ENCODE measurements at places on chromosomes 6 and 20. TPM values are rescaled to one million over a fixed set of nuclear protein-coding genes. Genes with fewer than 3 reads are reported as not detected.

GRCh38 chr20:5621305-5621704, 128.9 kb upstream of the SHLD1 start:
- DNase-seq = peak; percentile 67
- H3K4me3 ChIP-seq = no peak overlapping the region
- H3K36me3 ChIP-seq = no peaks in the 10 kb centered on the region
- H3K4me1 ChIP-seq = no peaks in the 10 kb centered on the region

- H3K4me1 ChIP-seq = peaks cover 6% of the 10 kb centered on the region
- no peaks in the 10 kb centered on the region for H3K27me3 ChIP-seq
- no peaks in the 10 kb centered on the region for H3K36me3 ChIP-seq
- DNase-seq = peak; percentile 93
- peak overlapping the region; percentile 97 for H3K27ac ChIP-seq
- peak overlapping the region; percentile 69 for H3K4me3 ChIP-seq
Observed at GRCh38 chr6:26216886-26217713, 129.9 kb downstream of the HFE start.

DNA sequence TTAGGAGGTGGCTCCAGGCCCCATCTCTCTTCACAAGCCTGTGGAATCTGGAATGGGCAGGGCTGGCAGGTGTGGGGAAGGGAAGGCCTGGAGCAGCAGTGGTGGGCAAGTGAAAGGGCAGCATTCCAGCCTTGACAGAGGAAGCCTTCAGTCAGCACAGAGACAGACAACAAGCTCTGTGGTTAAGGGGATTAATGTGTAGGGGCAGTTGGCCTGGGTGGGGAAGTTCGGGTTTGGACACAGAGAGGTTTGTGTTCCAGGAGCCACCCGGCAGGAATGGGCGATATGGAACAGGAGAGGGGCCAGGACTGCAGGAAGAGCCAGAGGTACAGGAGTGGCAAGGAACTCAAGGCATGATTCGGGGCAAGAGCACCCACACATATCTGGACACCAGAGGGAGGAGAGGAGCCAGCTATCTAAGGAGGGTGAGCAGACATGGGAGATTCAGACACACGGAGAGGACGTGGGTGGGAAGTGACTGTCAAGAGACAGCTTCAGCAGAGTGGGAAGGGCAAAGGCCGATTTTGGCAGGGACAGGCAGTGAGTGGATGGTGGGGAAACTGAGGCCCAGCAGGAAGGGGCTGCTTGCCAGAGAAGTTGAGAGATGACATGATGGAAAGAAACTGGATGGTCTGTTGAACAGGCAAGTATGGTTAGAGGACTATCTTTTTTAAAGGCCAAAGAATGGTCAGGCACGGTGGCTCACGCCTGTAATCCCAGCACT, 2.5 kb upstream of the SLC44A4 start:
- no peak for DNase-seq
- no peaks in the 10 kb centered on the region for H3K4me1 ChIP-seq
- peaks cover 56% of the 10 kb centered on the region for H3K36me3 ChIP-seq
- H3K27ac ChIP-seq = no peak overlapping the region
- no peak overlapping the region for H3K4me3 ChIP-seq

Gene PPP1R16B
- polyA plus RNA-seq = 0.10 TPM

Data from cardiac muscle cell (in vitro differentiated cells and primary cell).